Stimulated activated CD4-positive, alpha-beta T cell treated with anti-CD3 and anti-CD28 coated beads, Interleukin-15, amount 100 ng/mL, for 48 hours (primary cell): ENCODE measurements at places on chromosomes 5 and 9.

- DNase-seq: no peak
Observed at GRCh38 chr5:58122157-58122556, 337.7 kb downstream of the PLK2 start.

- no peak for DNase-seq
Observed at GRCh38 chr9:128528445-128529160, 23.8 kb upstream of the SPTAN1 start.

DNA sequence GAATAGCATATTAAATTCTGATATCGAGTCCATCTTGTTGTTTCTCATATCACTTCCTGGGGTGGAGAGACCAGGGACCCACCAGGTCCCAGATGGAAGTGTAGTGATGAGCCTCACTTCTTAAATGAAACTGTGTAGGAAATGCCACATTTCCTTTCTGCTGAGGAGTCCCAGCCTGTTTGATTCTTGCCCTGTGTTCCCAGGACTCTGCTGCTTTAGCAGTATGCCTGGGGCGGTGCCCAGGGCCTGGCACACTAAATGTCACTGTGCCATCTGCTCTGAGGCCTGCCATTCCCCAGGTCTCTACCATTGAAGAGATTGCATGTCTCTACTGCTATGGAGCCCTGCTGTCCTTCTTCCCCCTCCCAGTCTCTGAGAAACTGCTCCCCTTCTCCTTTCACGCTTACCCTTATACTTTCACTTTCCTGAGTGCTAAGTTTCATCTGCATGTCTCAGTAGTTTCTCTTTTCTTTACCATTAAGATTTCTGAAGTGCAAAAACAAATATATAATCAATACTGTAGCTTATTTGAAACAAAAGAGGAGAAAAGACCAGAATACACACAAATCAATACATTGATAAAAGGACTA lies 260.4 kb downstream of the GABRB2 start:
- no peak for DNase-seq

DNA sequence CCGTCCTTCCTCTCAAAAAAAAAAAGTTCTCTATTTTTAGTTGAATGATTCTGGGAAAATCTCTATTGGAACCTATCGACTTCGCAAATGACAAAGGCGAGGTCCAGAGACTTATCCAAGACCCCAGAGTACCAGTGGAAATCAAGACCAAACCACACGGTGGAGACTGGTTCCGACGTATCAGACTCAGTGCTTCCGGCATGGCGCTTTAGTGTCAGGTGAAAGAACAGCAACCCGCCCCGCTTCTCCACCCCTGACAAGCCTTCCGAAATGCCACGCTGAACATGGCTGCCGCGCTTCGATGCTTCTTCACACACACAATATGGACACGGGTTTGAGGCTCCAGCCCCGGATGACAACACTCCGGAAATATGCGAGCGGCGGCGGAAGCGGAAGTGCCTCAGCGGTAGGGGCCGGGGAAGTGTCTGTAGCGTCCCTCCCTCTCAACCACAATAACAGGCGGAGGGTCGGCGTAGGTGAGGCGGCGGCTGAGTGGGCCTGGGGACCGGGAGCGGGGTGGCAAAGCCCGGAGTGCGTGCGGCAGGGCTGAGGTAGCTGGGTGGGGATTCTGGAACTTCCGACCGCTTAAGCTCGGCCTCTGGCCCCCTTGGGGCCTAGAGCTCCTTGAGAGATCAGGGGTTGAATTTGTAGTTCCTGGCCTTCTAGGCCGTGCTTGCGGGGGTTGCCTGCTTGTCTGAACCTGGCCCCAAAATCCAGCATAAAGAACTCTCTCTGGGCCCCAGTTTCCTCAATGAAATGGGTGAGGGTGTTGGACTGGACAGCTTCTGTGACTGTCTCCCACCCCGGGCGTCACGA lies at the start of gene FBXO38:
Gene FBXO38 (plus strand): TSS at position 395 of the 816 bp plus-strand sequence. CDS start 10,819 bp downstream, outside the sequence.
- DNase-seq: peak; percentile 92
